BJ (cell line): ENCODE measurements at places on chromosomes 12 and 14.
A peak's percentile ranks its signal among the peaks of the same experiment; 100 is the strongest.

DNA sequence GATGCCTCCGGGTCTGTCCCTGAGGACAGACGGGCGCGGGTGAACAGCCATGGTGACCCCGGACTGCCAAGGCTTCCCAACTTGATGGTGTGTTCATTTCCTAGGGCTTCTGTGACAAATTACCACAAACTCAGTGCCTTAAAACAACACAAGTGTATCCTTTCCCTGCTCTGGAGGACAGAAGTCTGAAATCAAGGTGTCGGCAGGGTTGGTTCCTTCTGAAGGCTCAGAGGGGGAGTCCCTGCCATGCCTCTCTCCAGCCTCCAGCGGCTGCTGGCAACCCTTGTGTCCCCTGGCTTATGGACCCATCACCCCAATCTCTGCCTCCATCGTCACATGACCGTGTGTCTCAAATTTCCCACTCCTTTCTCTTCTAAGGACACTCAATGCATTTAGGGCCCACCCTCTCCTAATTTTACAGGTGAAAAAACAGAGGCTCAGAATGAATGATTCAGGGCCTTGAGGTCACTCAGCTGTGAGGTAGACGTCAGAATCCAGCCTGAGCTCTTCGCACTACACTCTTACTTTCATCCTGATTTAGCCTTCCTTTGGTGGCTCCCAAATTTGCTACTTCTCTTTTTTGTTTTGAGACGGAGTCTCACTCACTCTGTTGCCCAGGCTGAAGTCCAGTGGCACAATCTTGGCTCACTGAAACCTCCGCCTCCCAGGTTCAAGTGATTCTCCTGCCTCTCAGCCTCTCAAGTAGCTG lies 45.4 kb downstream of the VCPKMT start:
- no peak for DNase-seq

GRCh38 chr12:29743077-29743476 lies 40.7 kb downstream of the TMTC1 start:
- DNase-seq: no peak

- no peak for DNase-seq
These were observed 81.6 kb downstream of the MYF5 start for GRCh38 chr12:80798281-80798680.

DNA sequence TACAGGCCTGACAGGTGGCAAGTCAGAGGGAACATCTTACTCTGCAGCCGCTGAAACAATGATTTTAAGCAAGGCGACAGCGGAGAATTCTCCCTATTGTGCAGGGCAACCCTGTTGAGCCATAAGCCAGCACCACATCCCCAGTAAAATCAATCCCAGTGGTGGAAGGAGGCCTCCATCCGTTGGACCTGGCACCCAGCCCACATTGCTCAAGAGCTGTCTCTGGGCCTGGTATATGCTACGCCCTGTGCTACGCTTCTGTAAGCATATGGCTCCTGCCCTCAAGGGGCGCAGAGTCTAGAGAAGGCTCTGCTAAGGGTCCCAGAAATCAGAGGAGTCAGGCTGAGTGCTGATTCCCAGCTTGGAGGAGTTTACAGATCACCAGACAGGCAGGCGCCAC lies 265.5 kb downstream of the CACNA1C start:
- no peak for DNase-seq

GRCh38 chr12:58703866-58704265 lies 216.4 kb downstream of the LRIG3 start:
- DNase-seq: peak; percentile 34

DNA sequence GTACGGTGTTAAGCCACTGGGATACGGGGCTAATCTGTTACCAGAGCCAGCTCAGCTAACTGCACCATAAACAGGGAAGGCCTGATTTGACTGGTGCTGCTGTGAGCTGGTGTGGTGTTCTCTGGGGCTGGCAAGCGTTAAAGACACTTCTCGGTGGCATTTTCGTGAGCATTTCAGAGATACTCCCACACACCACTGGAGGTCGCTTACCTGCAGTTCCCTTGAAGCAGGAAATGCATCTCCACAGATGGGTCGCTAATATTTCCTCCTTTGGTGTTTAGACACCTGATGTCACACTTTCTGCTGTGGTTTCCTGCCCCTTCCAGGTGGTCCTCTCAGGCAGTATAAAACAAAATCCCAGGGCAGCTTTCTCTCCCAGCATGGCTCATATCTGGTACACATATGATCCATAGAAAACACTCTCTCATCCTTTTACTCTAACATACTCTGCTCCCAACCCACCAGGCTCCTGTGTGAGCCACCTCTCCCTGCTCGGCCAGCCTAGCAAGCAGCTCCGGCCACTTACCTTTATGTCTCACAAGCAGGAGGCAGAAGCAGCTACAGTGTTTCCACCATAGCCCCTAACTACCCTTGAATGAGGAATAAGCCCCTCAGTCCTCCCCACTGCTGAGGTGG lies 129.9 kb upstream of the GRIN2B start:
- no peak for DNase-seq

- no peak for DNase-seq
These were observed 36.4 kb upstream of the GARIN6 start for GRCh38 chr12:99611117-99611516.

- DNase-seq: no peak
These were observed 504.1 kb downstream of the TMTC2 start for GRCh38 chr12:83190631-83191390.

- DNase-seq: no peak
These were observed 1.5 kb upstream of the RPAP3 start for GRCh38 chr12:47707355-47707754.

GRCh38 chr14:75794615-75795038 lies 133.6 kb downstream of the TTLL5 start:
- peak; percentile 10 for DNase-seq

GRCh38 chr14:102565331-102565887 lies 27.0 kb upstream of the RCOR1 start:
- no peak for DNase-seq

DNA sequence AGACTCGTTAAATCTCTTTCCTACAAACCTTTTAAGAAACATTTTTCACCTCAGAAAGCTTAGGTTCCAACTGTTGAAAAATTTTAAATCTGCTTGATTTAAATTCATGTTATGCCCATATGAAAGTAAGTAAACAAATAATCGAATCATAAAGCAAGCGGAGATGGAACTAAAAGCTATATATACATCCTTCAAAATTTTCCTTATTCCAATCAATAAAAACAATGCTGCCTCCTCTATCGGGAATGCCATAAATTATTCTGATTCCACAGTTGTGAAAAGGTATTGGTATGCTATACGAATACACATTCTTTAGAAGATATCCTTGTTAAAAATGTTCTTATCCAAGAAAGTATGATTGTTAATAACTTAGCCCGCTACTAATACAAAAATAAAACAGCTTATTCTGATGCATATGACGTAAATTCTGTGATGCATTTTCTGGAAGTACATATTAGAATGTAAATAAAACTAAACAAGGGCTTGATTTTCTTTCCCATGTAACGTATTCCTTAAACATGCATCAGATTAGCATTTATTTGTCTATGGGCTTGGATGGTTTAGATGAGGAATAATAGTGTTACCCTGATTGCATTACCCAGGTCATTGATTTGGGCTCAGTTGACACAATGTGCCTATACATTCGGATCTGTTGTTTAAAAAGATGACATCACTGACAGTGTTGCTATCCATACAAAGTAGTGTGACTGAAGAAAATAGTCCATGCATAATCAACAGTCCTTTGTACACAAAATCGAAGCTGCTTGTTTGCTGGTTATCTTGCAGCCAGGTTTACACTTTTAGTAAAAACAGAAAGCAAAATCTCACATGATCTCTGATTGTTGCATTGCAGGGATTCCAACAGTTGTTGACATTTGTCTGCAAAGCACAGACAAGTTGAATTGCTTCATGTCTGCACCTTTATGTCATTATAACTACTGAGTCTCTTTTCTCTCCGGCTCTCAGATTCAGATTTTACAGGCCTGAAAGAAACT lies 656 bp upstream of the DTD2 start:
- no peak for DNase-seq

- no peak for DNase-seq
These were observed 38.4 kb downstream of the PARP11 start for GRCh38 chr12:3834774-3835173.

DNA sequence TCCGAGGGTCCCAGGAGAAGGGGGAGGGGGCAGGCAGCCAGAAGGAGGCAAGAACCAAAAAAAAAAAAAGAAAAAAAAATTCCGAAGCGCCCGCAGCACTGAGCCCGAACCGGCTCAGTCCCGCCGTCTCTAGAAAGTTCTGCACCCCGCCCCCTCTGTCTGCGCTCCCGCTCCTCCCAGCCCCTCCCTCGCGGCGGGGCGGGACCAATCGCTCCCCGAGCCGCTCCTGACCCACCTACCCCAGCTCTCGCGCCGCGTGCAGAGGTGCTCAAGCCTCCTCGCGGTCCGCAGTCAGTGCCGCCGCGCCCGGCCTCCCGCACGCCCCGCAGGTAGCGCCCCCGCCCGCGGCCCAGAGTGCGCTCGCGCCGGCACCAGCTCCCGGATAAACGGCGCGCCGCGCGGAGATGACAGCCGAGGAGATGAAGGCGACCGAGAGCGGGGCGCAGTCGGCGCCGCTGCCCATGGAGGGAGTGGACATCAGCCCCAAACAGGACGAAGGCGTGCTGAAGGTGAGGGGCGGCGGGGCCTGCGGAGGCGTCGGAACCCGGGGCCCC lies at the start of gene FKBP4:
FKBP4 (plus strand) TSS at position 235 of the 554 bp plus-strand sequence; CDS start at position 405, 170 bp downstream.
- no peak for DNase-seq

- DNase-seq: no peak
These were observed 473.1 kb downstream of the ATP23 start for GRCh38 chr12:58414398-58414871.

DNA sequence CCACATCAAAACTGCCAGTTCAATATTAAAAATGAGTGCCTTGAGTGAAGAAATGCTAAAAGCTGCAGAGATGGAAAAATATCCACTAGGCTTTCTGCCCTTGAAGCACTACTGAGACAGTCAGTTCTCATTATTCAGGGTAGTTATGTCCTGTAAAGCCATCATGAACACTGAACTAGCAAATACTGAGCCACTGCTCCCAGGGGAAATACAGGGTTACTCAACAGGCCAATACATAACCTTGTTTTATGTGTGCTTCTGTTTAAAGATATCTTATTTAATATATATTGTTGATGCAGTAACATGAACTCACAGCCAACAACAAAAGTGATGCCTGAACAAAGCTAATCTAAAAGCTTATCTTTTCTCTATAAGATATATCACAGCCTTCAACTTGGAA lies 3.3 kb downstream of the RAD52 start:
- DNase-seq: no peak

GRCh38 chr12:124456652-124457152 lies 110.7 kb downstream of the NCOR2 start:
- DNase-seq: no peak

DNA sequence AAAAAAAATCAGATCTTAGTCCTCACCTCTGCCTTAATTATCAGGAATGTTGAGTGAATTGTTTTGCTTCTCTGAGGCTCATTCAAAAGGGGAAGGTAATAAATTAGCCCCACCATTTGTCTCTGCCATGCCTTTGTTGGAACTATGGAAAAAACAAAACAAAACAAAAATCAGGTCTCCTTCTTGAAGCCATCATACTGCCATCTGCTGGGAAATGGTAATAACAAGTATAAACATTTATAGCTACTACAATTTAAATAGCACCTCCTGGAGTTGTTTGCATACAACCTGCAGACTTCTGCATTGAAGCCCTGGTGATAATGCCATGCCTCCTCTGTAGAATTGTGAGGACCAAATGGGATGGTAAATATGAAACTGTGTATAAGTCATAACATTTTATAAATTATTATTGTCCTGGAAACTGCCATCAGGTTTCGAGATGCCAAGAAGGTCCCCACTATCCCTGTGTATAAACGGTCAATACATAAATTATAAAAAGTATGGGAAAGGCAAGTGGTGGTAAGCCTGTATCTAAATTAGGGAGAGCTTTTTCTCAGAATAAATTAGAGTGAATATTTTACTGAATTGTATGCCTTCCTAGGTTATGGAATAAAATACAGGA lies 87.2 kb upstream of the FGD4 start:
- peak; percentile 30 for DNase-seq

- DNase-seq: no peak
These were observed 127.4 kb downstream of the KCNK10 start for GRCh38 chr14:88195676-88196075.

GRCh38 chr12:27521066-27521465 lies 2.9 kb upstream of the PPFIBP1 start:
- no peak for DNase-seq
